ENCODE measurements at places on chromosomes 6 and 20.

DNA sequence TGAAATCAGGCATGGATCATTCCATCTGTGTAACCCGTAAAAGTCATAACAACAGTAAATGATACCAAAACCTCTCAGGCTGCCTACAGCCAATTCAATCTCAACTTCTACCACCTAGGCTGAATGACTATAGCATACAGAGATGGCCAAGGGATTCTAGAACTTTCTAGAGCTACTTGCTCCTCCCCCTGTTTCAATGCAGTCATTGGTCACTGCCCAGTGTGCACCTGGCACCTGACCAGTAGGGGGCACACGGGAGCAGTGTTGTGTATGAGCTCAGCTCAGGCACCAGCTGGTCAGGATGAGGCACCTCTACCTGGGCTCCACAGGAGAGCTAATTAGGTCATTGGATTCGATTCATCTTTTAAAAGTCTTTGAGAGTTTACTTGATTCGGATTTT is 86.2 kb downstream of the PLEKHG1 start:
- no peak for ATAC-seq

DNA sequence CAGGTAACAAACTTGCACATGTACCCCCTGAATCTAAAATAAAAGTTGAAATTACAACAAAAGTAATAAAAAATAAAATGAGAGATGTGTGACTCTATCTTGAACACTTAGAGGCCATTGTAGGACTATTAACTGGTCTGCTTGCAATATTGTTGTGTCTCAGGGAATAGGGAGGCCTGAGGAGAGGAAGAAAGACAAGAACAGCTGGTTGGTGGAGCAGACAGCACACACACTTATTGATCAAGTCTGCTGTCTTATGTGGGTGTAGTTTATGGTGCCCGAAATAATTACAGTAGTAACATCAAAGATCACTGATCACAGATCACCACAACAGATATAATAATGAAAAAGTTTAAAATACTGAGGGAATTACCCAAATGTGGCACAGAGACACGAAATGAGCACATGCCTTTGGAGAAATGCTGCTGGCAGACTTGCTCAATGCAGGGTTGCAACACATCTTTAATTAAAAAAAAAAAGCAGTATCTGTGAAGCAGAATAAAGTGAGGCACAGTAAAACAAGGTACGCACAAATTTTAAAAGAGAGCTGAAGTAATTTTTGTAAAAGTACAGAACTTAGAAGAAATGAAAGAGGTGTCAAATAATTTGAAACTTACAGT is 110.1 kb upstream of the HDAC2 start:
- no peak for ATAC-seq

DNA sequence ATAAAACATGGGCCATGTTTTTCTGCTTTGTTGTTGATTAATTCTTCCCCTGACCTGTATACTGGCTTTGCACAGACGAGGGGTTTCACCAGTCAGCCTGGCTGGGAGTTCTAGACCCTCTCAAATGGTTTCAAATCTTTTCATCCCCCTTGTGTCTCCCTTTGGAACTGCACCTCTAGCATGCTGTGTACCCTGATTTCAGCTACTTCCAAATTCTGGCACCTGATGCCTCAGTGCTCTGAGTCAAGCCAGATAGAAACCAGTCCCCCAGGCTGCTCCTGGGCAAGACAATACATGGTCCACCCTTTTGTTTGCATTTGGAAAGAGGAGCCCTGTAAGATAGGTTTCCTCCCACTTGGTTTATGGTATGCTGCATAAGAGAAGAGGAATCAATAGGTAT is 290.2 kb downstream of the BTBD3 start:
- no peak for ATAC-seq

- ATAC-seq = no peak
Measured at GRCh38 chr6:79898076-79898475, 49.3 kb downstream of the ELOVL4 start.

GRCh38 chr6:88662163-88662580 is 301.2 kb downstream of the RNGTT start:
- no peak for ATAC-seq

DNA sequence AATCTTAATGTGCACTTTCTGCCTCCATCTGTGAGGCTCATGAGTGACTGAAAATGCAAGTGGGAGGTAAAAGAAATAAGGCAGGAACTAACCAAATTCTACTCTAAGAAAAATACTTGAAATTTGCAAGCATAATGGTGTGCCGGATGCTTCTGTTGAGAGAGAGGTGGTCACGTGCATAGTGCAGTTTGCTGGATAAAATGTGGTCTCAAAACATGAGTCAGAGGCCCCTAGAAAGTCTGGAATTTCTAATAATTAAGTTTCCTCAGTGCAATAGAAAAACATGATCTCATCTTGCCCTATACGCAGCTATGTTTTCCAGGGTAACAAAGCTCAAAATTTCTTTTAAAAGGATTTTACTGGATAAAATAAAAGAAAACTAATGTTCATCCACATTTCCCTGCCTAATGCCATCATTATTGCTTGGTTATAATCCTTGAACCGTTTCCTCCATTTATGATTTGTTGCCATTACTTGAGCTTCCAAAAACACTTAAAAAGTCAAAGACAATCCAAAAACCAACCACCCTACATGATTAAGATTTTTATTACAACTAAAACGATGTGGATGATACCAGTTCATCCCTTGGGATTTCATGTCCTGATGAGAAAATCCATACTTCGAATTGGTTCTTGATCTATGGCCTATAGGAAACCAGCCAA is 351.7 kb upstream of the ARID1B start:
- no peak for ATAC-seq

DNA sequence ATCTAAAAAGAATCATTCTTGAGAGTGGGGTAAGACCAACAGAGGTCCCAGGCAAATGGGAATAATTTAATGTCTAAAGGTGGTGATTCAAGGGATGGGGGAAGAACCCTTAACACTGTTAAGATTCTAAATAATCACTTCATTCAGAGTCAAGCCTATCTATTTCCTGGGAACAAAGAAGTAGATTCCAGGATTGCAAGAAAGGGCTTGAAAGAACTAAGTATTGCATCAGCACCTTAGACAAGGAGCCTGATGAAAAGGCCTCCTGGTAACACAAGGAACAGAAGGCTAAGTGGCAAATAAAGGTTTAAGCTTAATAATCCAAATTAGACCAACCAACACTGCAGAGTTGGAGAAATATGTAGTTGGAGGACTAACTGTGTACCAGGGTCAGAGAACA is 620.7 kb upstream of the BTBD3 start:
- ATAC-seq = no peak

DNA sequence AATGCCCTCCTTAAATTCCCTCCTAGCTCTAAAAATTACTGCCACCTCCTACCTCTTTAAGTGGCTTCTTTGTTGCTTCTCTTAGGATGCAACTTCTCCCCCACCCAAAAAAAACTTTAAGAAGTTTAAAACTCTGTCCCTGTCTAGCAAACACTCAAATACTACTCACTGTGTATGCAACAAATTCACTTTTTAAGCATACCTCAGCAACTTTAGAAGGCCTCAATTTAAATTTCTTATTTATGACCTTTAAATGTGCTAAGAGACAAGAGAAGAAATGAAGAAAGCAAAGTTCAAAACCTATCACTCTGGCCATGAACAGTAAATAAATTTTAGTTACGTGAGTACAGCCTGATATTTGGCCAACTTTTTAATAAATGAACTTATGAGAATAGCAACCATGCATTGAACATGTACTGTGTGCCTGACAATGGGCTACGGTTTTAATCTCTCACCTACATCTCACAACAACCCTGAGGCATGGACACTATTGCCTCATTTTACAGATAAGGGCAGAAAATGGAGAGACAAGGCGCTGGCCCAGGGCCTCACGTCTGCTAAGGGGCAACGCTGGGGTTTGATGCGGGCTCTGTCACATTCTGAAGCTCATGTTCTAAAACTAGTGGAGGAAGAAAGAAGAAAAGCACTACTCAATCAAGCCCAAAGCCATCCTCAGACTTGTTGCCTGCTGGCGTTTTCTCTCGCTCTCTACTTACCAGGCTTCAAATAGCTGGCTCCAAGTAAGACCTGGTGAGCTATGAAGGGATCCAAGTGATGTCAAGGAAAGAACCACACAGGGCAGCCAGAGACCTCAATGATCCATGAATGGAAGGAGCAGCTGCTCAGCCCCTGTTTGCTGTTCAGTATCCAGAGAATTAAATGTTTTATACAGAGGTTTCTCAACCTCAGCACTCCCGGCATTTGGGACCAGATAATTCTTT is 99.8 kb downstream of the TBC1D7 start:
- ATAC-seq = no peak

DNA sequence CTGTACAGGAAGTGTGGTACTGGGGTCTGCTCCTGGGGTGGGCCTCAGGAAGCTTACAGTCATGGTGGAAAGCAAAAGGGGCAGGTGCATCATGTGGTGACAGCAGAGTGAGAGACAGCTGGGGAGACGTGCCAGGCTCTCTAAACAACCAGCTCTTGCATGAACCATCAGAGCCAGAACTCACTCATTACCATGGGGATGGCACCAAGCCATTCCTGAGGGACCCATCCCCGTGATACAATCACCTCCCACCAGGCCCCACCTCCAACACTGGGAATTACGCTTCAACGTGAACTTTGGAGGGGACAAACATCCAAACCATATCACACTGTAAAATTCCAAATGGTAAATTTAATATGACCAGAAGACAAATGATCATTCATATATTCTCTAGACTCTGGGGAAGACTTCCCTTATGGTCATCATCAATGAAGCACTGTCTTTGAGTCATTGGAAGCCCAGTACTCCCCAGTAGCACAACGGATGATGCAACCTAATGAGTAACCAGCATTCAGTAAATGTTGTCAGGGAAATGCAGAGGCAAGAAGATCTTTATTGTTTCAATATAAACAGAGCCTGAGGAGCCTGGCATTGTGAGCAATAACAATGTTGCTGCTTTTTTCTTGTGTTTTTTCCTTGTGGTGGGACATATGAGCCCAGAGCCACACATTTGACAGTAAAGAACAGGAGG is 48.2 kb upstream of the RALY start:
- no peak for ATAC-seq

DNA sequence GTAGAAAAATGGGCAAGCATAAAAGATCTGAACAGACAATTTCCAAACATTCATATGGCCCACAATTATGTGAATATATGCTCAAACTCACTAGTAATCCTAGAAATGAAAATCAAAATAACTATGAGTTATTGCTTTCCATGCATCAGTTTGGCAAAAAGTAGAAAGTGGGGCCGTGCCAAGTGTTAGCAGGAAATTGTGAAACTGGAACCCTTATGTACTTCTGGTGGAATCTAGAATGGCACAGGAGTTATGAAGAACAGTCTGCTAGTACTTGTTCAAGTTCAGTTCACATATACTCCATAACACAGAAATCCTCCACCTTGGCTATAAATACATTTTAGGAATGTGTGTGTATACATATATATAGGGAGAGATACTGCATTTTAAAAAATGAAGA is 89.8 kb downstream of the EYA2 start:
- no peak for ATAC-seq

DNA sequence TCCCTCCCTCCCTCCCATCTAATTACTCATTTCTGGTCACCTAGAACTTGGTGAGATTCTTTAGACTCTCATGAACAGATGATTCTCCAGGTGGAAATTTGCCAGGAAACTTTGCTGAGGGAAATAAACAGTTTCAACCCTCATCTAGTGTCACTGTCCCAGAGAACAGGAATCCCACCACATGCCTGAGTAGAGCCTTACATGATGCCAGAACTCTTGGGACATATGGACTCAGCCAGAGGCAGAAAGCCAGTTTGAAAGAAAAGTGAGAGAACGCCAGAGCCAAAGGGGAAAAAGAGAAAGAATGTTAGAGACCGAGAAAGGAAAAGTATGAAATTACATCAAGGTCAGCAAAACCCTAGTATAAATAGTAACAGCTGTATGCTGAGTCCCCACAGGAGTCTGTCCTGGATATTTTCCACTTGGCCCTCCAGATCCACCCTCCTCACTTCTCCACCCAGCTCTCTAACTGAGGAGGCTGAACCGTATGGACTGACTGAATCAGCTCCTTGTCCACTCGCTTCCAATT is 127.5 kb upstream of the COL21A1 start:
- ATAC-seq = peak; percentile 75

DNA sequence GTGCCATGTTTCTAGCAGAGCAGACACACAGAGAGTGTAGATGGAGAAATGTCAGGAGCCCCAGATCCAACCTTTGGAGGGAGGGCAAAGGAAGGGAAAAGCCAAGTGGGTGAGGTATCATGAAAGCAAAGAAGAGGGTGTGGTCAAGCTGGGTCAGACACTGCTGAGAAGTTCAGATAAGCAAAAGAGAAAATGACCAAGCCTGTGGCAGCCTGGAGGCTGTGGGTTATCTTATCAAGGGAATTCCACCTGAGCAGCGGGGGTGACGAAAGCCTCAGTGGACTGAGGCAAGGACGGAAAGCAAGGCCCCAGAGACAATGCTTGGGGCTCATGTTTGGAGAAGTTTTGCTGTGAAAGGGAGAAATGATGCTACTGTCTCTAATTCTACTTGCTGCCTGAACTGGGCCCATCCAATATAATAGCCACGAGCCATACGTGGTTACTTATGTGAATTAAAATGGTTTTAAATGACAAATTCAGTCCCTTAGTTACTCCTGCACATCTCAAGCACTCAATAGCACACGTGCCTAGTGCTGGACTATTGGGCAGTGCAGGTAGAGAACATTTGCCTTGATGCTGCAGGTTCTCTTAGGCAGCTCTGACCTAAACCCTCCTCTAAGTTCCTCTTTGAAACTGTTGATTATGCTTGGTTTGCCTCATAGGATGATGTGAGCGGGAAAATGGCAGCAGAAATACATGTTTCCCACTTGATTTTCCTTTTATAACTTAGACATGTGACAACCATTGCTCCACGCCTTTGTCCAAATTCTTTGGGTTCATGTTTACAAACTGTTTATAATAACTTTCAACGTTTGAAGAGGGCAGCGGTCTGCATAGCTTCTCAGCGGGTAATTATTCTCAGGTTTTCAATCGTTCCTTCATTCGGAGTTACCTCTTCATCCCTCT is 63.7 kb downstream of the SLC22A23 start:
- ATAC-seq = no peak

DNA sequence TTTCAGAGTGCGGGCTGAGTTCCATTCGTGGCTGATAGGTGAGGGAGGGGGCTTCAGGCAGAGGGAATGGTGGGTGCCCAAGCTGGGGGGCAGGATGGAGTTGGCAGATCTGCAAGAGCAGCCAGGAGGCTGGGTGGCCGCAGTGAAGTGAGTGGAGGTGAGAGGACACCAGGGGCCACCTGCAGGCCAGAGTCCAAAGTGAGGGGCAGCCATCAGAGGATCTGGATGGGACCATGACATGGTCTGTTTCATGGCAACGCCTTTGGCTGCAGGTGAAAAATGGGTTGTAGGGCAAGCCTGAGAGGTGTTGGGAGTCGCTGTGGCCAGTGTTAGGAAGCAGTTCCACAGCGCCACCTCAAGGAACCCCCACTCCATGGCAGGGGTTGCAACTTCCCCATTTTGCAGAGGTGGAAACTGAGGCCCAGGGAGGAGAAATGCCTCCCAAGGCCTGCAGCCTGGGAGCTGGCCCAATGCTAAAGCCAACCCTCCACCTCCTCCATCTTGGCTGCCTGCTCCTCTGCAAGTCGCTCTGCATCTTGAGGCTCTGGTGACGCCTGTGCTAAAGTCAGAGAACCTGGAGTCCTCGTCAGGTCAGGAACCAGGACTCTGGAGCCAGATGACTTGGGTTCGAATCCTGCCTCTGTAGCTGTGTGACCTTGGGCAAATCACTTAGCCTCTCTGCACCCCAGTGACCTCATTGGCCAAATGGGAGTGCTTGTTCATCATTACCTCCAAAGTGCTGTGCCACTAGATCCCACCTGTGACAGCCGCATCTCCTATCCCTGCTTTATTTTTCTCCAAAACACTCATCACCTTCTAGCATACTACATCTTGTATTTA is 153.8 kb downstream of the CEBPB start:
- ATAC-seq = no peak

GRCh38 chr20:20561841-20562240 is 150.6 kb downstream of the RALGAPA2 start:
- ATAC-seq = no peak

Measured in gastroesophageal sphincter (tissue), 4 donors.